ENCODE measurements at places on chromosomes 5 and 9.
A peak's percentile ranks its signal among the peaks of the same experiment; 100 is the strongest.

DNA sequence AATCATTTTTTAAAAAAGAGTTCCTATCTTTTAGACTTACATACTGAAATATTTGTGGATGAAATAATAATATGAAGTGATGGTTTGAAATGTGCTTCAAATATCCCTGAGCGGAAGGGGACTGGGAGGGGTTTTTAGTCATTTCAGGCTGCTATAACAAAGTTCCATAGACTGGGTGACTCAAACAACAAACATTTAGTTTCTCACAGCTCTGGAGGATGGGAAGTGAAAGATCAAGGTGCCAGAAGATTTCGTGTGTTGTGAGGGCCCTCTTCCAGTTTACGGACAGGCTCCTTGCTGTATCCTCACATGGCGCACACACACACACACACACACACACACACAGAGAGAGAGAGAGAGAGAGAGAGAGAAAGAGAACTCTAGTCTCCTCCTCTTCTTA is 27.1 kb upstream of the TEX10 start:
- DNase-seq = no peak

DNA sequence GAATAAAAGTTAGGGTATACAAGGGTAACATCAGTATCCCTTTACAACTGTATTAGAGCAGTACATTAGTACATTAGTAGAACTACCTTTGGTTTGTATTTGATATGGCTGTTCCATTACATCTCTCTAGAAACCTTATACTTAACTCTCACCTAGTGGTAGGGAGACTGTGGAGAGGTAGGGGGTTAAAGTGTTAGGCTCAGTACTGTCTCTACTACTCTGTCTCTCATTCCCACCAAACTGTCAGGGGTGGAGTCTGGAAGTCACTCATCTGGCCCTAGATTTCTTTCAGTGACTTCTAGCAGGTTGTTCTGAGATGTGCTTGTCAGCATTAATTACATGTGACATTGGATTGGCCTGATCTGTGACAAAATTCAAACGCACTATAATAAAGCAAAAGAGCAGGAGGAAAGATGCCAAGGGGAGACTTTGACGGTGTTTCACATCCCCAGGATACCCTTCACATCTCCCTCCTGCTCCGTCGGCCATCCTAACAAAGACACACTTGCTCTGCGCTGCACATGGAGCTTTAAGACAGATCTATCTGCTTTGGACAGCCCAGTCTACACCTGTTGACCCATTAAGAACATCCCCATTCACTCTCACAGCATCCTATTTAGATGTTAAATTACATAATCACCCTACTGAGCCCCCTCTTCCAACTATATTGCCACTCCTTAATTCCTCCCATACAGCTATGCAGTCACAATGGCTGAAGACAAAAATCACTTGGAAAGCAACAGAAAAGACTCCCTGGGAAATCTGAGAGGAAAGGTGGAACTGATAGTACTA is 1043.0 kb upstream of the DMAC1 start:
- DNase-seq = no peak

GRCh38 chr9:127534931-127535330 is 77.1 kb upstream of the STXBP1 start:
- no peak for DNase-seq

DNA sequence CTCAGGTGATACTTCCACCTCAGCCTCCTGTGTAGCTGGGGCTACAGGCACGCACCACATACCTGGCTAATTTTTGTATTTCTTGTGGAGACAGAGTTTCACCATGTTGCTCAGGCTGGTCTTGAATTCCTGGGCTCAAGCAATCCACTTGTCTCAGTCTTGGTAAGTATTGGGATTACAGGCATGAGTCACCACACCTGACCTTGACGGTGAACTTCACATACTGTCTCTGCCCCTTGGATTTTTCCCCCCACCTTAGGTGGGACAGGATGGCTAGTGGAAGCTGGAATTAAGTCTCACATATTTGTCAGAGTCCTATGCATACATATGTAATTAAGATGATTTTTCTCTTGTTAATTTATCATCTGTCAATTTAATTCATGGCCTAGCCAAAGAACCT is 20.9 kb upstream of the RFK start:
- no peak for DNase-seq

- DNase-seq = no peak
Measured at GRCh38 chr9:96604004-96604319, 15.7 kb downstream of the CDC14B start.

DNA sequence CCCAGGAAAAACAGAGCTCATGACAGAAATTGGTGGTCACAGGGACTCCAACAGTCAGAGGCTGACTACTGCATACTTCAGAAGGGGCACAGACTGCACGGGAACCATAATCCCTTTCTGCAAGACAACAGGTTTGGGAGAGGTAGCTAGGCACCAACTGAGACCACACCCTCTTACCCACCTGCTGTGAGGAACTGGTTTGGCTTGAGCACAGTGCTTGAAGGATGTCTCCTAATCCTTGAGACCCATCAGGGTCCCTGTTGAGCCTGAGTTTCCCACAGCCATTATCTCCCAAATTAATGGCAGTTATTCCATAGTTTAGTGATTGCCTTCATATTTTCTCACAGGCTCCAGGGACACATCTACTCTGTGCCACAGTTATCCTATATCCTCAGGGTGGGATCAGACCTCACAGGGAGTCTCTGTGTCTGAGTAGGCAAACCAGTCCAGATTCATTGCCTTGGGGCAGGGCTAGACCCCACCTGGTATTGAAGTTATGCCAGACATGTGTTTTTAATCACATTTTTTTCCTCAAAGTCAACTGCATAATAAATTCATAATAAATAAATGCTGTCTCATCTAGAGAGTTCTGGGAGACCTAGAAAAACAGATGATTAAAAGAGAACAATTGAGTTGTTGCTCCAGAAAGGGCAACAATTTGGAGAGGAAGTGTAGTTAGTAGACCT is 9.3 kb upstream of the CAST start:
- DNase-seq = no peak

GRCh38 chr5:79069488-79070349 is at the start of the genes BHMT2 and DMGDH:
Gene BHMT2 (plus strand): TSS chr5:79069767. CDS start chr5:79069783, 16 bp downstream.
Gene DMGDH (minus strand): TSS chr5:79069674. CDS start chr5:79069620, 54 bp downstream.
- DNase-seq = no peak

GRCh38 chr5:143084407-143084806 is 314.2 kb downstream of the ARHGAP26 start:
- no peak for DNase-seq

DNA sequence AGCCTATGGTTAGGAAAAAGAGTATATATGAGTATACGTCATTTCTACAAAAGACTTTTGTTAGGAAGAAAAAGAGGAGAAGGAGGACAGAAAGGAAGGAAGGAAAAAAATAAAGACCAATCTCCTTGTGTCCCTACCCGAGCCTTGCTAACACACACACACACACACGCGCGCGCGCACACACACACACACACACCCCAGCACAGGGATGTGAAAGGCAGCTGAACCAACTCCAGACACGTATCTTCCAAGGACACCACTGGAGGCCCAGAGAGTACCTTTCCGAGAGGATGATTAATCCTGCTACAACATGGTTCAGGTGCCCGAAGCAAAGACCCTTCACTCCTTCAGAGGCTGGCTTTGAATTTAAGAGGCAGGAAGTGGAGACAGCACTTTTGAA is 56.9 kb upstream of the GALNT10 start:
- no peak for DNase-seq

GRCh38 chr5:57893926-57894325 is 411.3 kb upstream of the ACTBL2 start:
- DNase-seq = no peak

GRCh38 chr5:11000515-11001353 is 239.7 kb upstream of the DAP start:
- no peak for DNase-seq

- DNase-seq = no peak
Measured at GRCh38 chr9:73037613-73038012, 84.8 kb upstream of the ALDH1A1 start.

DNA sequence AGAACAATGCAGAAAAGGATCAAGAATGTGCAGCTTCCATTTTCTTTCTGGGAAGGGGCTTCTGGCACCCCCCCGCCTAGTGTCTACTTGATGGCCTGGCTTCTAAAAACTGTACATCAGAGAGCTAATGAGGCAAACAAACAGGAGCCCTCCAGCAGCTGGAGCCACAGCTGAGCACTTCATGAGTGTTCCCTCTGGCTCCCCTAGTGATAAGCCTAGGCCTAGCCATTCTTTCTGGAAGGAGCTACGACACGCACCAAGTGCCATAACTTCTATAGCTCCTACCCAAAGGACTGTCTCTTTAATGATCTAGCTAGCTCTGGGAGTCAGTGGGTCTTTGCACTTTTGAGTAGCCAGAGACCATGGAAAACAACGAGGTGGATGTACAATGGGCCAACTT is 66.1 kb downstream of the DNAH5 start:
- no peak for DNase-seq

GRCh38 chr9:133477992-133478850 is 678 bp downstream of the SLC2A6 start:
- no peak for DNase-seq

GRCh38 chr9:110526426-110526825 is 53.1 kb downstream of the SVEP1 start:
- no peak for DNase-seq

DNA sequence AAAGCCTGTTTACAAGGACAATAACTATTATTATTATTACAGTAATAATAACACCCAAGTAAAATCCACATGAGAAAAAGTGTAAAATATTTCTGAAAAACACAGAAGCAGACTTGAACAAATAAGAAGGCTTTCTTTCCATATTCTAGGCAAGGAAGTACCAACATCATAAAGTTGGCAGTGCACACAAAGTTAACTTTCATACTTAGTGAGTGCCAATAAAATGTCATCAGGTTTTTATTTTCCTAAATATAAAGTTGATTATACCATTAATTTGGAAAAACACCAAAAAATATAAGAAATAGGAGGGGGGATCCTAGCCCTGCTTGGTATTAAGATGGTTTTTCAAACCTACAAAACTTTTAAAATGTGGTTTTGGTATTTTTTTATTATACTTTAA is 161.4 kb downstream of the PRELID2 start:
- DNase-seq = no peak

GRCh38 chr9:101601904-101602765 is 7.4 kb upstream of the PPP3R2 start:
- peak; percentile 6 for DNase-seq

DNA sequence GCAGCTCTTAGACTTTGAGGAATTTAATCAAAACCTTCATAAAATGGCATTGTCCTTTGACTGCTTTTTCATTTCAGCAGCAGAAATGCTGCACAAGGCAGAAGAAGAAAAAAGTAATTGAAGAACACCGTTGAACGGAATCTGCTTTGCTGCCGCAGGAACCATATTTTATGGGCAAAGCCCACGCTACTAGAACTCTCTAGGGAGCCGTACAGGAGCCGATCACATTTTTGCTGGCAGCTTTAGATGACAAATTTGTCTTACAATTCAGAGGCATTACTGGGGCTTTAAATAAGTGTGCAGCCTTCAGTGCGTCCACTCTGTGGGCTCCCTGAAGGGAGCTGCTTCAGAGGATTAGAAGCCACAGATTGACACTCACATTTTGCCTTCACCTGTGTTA is 5.4 kb downstream of the CFAP90 start:
- DNase-seq = no peak

DNA sequence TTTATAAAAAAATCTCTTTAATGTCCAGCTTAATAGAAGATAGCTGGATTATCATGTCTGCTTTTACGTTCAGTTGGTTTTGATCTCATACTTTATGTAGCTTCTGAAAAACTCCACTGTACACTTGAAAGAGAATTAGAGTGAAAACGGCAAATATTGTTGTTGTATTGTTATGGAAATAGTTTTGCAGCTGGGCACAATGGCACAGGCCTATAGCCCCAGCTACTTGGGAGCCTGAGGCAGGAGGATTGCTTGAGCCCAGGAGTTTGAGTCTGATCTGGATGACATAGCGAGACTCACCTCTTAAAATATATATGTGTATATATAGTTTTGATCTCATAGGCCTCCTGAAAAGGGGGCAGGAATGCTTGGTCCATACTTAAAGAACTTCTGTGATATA is 67.4 kb upstream of the PRRC1 start:
- DNase-seq = no peak

DNA sequence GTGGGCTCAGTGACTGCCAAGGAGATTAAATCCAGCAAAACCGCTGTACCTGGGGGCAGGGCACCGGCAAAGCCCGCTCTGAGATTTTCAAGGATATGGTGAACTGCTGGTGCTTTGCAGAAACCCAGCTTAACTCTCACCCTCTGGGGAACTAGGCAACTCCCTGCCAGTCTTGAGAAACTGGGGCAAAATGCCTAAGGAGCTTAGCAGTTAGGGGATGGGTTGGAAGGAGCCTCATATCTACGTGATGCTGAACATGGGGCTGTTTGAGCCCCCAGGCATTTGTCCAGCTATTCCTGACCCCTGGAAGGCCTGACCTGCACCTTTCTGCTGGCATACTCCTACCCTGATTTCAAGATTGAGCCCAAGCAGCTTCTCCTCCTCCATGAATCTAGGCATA is 108.6 kb upstream of the TBC1D2 start:
- no peak for DNase-seq
